ENCODE measurements at places on chromosomes 16 and 17. TPM values are rescaled to one million over a fixed set of nuclear protein-coding genes. Genes with fewer than 3 reads are reported as not detected.

Gene ACSM2B
- not detected for total RNA-seq

Gene GLG1
- total RNA-seq, result 97.6 TPM

Gene RAC3
- total RNA-seq, result 5.6 TPM

Gene CCL4
- total RNA-seq, result not detected

Gene C16orf74
- 5.4 TPM for total RNA-seq

Gene HNF1B
- total RNA-seq, result not detected

Gene CEP112
- 5.4 TPM for total RNA-seq

Gene CCL13
- under 0.01 TPM for total RNA-seq

Gene GLTPD2
- total RNA-seq, result not detected

Gene ACACA
- total RNA-seq, result 72.9 TPM

Gene SAP30BP
- total RNA-seq, result 40.6 TPM

Gene EXOC3L1
- total RNA-seq, result 0.26 TPM

Gene LGALS9
- total RNA-seq, result 0.51 TPM

Gene PPP1R27
- total RNA-seq, result under 0.01 TPM

Gene TPSB2
- total RNA-seq, result not detected

Gene KRTAP4-4
- not detected for total RNA-seq

Gene PRPSAP2
- 47.4 TPM for total RNA-seq

Gene OR4D1
- not detected for total RNA-seq

Gene TP53TG3B
- total RNA-seq, result not detected

Gene UTS2R
- not detected for total RNA-seq

Gene KSR1
- total RNA-seq, result 10.1 TPM

Gene FNDC8
- not detected for total RNA-seq

Gene TLCD3B
- total RNA-seq, result not detected

Gene PRSS36
- total RNA-seq, result 0.17 TPM

Gene PRSS22
- not detected for total RNA-seq

Gene MYADML2
- total RNA-seq, result not detected

Gene TSNAXIP1
- total RNA-seq, result 1.2 TPM

Gene SHCBP1
- total RNA-seq, result 1.3 TPM

Gene SLC6A2
- total RNA-seq, result not detected

Gene GRAP
- under 0.01 TPM for total RNA-seq

Gene PPY
- total RNA-seq, result not detected

Gene DNAH3
- total RNA-seq, result not detected

Gene CHP2
- not detected for total RNA-seq

Gene KRT27
- total RNA-seq, result not detected

Gene IRX6
- not detected for total RNA-seq

Gene RAB37
- total RNA-seq, result 0.26 TPM

Gene KRTAP9-2
- total RNA-seq, result not detected

Gene ABAT
- total RNA-seq, result 1.8 TPM

Gene DBNDD1
- 1.3 TPM for total RNA-seq

Gene C17orf78
- total RNA-seq, result not detected

Gene MAP2K6
- total RNA-seq, result 18.2 TPM

Gene DHRS7C
- total RNA-seq, result not detected

Gene FOXC2
- 0.26 TPM for total RNA-seq

Gene BANP
- total RNA-seq, result 28.0 TPM

Gene MT3
- not detected for total RNA-seq

Gene KRT33A
- total RNA-seq, result not detected

Gene CA5A
- not detected for total RNA-seq

Gene SLFN14
- not detected for total RNA-seq

Gene LONP2
- total RNA-seq, result 60.8 TPM

Gene CX3CL1
- total RNA-seq, result not detected

Gene APOBR
- under 0.01 TPM for total RNA-seq

Gene TBC1D26
- not detected for total RNA-seq

Gene TCAP
- total RNA-seq, result 0.26 TPM

Gene WIPF2
- 7.6 TPM for total RNA-seq

Gene GRB7
- total RNA-seq, result under 0.01 TPM

Gene EVI2B
- total RNA-seq, result 0.33 TPM

Gene KCNH4
- total RNA-seq, result not detected

Gene ARSG
- total RNA-seq, result 8.1 TPM

Gene KATNIP
- 16.9 TPM for total RNA-seq
